ENCODE measurements at places on chromosomes 11 and 22. TPM values are rescaled to one million over a fixed set of nuclear protein-coding genes. Genes with fewer than 3 reads are reported as not detected.

MS4A12 gene
- total RNA-seq = not detected

VEGFB gene
- 88.8 TPM for total RNA-seq

FGF4 gene
- total RNA-seq = 4.2 TPM

UBQLN3 gene
- 0.84 TPM for total RNA-seq

MPPED1 gene
- total RNA-seq = 2.4 TPM

MACROD1 gene
- 36.0 TPM for total RNA-seq

CDC42BPG gene
- not detected for total RNA-seq

OR5T1 gene
- total RNA-seq = not detected

ART1 gene
- total RNA-seq = not detected

KCTD21 gene
- 8.0 TPM for total RNA-seq

SERPING1 gene
- 508 TPM for total RNA-seq

CBLIF gene
- total RNA-seq = not detected

OR5B17 gene
- total RNA-seq = not detected

STARD10 gene
- total RNA-seq = 31.5 TPM

MEI1 gene
- total RNA-seq = 0.44 TPM

FZD4 gene
- total RNA-seq = 82.8 TPM

YPEL1 gene
- 10.9 TPM for total RNA-seq

OR2AG2 gene
- total RNA-seq = 0.90 TPM

APBB1 gene
- total RNA-seq = 67.6 TPM

MMP7 gene
- not detected for total RNA-seq

CSF2RB gene
- total RNA-seq = 14.1 TPM

ANAPC15 gene
- 36.7 TPM for total RNA-seq

HSPB2 gene
- 2.1 TPM for total RNA-seq

MPPED2 gene
- total RNA-seq = 11.5 TPM

FUT4 gene
- 5.4 TPM for total RNA-seq

KCNJ11 gene
- 0.59 TPM for total RNA-seq

PKP3 gene
- 4.6 TPM for total RNA-seq

KCNK4 gene
- total RNA-seq = 1.2 TPM

FADD gene
- total RNA-seq = 23.9 TPM

SCGB1C1 gene
- total RNA-seq = not detected

KIRREL3 gene
- total RNA-seq = not detected

C11orf91 gene
- not detected for total RNA-seq

SPI1 gene
- 73.5 TPM for total RNA-seq

SCGB1A1 gene
- total RNA-seq = not detected

NXPE4 gene
- total RNA-seq = not detected

TESMIN gene
- not detected for total RNA-seq

TPH1 gene
- total RNA-seq = 0.60 TPM

GDPD4 gene
- total RNA-seq = not detected

TIMP3 gene
- 925 TPM for total RNA-seq

TANGO2 gene
- total RNA-seq = 56.7 TPM

PHOX2A gene
- total RNA-seq = not detected

MAJIN gene
- total RNA-seq = not detected

TSPAN32 gene
- 9.0 TPM for total RNA-seq

All from tibial nerve (tissue), 4 donors.